ENCODE measurements at places on chromosomes 4 and X.

DNA sequence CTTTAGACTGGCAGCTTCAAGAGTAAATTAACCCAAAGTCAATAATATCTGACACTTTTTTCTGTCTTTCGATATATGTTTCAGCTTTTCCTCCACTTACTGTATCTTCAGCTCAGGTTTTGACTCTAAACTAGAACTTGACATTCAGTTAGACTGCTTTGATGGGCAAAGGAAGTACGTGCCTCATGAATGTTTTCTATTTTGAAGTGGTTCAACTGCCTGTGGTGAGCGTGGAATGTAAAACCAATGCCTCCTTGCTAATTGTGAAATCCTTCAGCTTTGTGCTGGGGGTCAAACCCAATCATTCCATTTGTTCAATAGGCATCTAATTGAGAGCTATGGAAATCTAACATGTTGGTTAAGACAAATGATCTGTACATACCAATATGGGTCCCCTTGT lies 857.0 kb upstream of the HTR2C start:
- no peak for DNase-seq

GRCh38 chrX:146581981-146582712 lies 227.4 kb upstream of the CXorf51B start:
- no peak for DNase-seq

- DNase-seq, result no peak
Observed at GRCh38 chr4:169341490-169341889, 70.7 kb upstream of the SH3RF1 start.

- DNase-seq, result no peak
Observed at GRCh38 chrX:120308558-120308957, 2.7 kb downstream of the TMEM255A start.

DNA sequence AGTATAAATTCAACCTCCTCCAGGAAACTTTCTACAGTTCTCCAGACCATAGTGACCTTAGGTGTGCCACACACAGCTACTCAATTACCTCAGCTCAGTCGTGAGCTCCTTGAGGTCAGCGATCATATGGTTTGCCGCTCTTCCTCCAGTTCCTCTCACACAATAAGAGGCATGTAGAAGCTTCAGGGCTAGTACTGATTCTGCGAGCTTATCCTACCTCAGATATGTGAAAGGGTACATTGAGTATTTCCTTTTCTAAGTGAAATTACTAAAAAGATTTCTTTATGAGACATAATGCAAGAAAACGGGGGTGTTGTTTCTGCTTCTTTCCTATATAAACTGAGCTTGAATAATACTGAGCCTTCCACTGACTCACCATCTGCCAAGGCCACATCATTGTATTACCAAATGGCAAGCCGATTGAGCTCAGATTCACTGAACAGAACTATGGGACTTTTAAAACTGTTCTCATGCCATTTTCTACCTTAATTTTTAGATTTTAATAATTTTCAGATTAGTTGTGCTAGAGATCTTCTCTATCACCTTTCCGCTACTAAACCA lies 183.1 kb downstream of the HS6ST2 start:
- no peak for DNase-seq

DNA sequence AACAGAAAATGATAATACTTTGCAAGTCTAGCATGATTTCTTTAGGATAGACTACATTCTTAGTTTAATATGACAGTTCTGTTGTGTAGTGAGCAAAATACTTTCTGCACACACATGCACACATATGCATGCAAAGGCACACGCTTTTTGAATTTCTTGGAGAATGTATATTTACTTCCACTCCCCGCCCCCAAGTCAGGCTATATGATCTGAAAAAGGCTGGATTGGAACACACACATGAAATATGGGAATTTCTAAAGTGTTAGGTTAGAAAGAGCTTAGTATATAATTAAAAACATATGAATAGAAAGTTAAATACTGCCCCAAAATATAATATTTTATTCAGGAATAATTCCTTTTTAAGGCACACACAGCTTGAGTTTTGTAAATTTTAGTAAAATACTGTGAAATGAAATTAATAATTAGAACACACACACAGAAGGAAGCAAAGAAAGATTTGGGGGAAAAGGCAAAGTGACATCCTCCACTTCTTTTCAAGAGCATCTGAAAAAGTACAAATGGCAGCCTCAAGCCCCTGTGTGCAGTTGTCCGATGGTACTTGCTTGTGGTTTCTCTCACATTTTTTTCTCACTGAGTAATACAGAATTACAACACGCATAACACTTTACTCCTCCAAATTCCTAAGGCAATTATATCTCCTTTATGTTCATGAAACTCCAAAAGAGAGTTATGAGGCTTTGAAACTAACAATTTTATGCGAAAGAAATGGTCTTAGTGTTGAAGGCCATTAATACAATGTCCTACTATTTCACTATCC lies 228.9 kb upstream of the ETNPPL start:
- no peak for DNase-seq

GRCh38 chrX:21960569-21961541 lies 20.3 kb downstream of the SMS start:
- no peak for DNase-seq

GRCh38 chr4:101328063-101328602 lies 19.2 kb downstream of the PPP3CA start:
- DNase-seq, result no peak
